NCI-H1417 (cell line): ENCODE measurements at places on chromosomes 11 and 22.

- DNase-seq = peak; percentile 65
Observed at GRCh38 chr11:104609311-104610085, 288.8 kb downstream of the CASP12 start.

DNA sequence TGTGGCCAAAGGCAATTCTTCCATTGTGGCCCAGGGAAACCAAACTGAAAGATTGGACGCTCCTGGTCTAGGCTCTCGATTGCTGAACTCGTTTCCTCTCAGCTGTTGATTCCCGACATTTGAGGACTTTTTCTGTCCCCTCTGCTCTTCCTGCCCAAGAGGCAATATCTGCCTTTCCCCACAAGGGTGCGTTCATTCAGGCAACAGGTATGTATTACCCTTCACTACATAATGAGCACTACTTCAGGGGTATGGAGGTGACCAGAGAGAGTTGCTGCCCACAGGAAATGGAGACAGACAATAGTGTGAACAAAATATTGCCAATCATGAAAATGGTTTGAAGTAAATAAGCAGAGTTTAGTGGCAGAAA is 8.2 kb downstream of the PTH start:
- peak; percentile 17 for DNase-seq

DNA sequence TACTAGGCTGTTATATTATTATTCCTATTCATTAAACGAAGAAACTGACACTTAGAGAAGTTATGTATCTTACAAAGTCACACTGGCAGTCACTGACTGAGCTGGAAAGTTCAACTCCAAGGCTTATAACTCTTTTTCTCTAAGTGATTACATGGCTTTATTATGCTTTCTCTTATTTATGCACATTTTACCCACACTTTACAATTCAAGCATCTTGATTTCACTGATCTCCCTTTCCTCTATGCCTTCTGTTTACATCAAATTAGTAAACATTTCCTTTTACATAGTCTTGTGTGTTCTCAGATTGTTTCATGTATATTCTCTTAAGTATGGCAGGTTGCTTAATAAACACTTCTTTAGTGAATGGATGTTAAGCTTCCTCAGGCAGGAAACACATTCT is 66.0 kb downstream of the CLPB start:
- DNase-seq = no peak

GRCh38 chr22:49062155-49062801 is 765.4 kb downstream of the BRD1 start:
- DNase-seq = no peak

GRCh38 chr11:128927683-128928336 is 14.9 kb downstream of the TP53AIP1 start:
- DNase-seq = no peak

- no peak for DNase-seq
Observed at GRCh38 chr22:20093418-20094196, 13.6 kb downstream of the DGCR8 start.

GRCh38 chr11:128694618-128695481 is 978 bp downstream of the FLI1 start:
- DNase-seq = no peak

DNA sequence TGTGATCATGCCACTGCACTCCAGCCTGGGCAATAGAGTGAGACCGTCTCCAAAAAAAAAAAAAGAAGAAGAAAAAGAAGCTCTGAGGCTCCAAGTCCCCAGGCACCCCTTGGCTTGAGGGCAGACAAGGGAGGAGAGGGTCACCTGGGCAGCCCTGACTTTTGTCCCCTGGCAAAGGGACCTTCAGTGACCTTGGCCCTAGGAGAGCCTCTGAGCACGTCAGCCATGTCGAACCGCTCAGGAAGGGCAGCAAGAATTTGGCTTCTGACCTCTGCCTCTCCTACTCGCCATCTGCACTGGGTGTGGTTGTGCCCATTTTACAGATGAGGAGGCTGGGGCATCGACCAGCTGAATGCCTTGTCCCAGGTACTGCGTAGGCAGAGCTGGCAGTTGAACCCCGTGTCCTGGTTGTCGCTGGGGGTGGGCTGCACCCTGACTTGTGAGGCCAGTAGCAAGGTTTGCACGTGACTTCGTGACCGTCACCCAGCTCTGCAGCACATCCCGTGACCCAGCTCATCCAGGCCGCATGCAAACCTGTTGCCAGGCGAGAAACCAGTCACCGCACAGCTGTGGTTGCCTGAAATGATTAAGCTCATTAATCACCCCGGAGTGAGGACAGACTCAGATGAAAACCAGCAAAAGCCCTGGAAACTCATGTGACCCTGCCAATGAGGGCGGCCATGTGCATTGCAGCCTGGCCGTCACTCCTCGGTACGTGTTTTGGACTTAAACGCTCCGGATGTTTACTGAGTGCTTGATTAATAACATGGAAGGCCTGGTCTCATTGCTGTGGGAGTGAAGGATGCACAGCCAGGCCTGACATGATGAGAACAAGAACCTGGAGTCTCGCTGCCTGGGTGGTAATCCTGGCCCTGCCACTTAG is 47.7 kb upstream of the PPP6R3 start:
- DNase-seq = peak; percentile 92

DNA sequence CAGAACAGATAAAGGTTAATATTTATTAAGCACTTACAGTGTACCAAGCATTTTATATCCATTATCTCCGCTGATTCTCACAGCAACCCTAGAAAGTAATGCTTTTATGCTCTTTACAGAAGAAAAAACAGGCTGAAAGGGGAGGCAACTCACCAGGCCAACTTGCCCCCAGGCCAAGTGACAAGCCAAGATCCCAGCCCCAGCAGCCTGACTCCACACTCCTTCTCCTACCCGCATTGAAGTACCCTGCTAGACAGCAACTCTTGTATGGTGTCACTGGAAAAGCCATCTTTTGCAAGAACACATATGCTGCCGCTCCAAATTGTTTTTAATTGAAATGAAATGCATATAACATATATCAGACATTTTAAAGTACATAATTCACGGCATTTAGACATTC is 25.6 kb downstream of the SMCO4 start:
- DNase-seq = no peak

GRCh38 chr11:63274776-63275175 is 31.4 kb upstream of the SLC22A25 start:
- no peak for DNase-seq

DNA sequence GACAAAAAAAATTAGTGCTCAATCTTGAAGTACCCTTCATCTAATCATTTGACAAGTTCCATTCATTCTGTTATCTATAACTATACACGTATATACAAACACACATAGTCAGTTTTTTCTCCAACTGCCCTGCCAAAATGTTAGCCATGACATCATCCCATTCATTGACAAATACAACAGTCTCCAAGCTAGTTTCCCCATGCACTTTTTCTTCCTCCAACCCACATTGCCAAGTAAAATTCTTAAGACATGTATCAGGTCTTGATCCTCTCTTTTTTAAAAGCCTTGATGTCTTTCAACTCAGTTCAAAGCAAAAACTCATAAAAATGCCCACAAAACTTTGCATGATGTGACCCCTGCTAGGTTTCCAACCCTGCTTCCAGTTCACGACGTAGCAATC is 58.1 kb downstream of the DDI1 start:
- DNase-seq = no peak

GRCh38 chr11:75421035-75421602 is 11.9 kb downstream of the KLHL35 start:
- DNase-seq = no peak

- DNase-seq = no peak
Observed at GRCh38 chr11:130614591-130614990, 166.1 kb downstream of the ADAMTS15 start.
